ENCODE measurements at places on chromosomes 12 and 14. TPM values are rescaled to one million over a fixed set of nuclear protein-coding genes. Genes with fewer than 3 reads are reported as not detected.

DNA sequence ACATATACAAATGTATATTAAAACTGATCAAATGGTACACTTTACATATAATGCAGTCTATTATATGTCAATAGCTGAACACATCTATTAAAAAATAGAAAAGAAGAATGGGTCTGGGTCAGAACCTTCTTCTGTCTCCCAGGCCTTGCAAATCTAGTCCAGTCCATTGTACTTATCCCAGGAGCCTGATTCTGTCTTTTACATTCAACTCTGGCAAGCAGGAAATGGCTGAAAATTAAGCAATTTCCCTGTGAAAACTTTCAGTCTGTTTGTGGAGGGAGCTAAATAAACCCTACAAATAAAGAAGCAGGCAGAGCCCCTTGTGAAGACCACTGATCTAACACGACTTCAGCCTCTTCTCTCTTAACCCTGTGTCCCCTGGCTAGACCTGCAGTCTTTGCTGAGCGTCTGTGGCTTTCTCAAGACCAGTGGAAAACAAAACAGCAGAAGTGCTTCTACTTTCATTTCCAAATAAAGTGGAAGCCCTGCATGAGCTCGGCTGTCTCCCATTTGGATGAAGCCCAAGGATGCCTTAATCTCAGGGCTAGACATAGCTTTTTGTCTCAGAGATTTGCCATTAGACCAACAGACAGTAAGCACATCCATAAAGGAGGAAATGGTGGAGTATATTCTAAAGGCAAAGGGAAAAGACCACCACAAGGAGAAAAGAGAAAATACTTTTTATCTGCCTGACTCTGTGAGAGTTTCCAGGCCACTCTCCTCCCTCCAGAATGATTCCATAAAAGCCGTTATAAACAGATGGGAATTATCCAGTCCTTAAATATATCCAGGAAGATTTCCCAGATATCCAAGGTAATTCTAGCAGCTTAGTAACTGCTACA, 48.2 kb downstream of the CRACR2A start:
- DNase-seq: no peak

- no peak for DNase-seq
Observed at GRCh38 chr14:98325761-98326160, 946.2 kb downstream of the BCL11B start.

GRCh38 chr12:28145216-28145615, 45.0 kb upstream of the CCDC91 start:
- no peak for DNase-seq

DNA sequence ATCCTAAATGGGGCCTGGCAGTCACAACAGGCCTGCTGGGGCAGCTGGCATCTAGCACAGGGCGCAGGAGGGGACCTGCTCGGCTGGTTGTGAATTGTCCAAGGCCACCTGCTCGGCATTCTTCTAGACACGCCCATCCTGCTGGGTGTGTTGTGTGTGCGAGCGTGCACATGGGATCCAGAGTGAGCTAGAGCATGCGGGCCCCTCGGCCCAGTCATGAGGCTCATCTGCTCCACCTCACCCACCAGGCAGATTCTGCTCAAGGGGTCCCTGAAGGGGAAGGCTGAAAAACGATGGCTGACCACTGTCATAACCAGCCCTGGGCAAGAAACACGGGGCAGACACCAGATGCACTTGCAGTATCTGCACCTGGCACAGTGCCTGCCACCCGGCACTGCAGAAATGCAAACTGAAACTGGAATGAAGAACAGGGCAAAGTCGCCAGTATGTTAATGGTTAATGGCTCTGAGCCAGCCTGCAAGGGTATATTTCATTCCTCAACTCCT, 31.8 kb downstream of the MAX start:
- DNase-seq: no peak

DNA sequence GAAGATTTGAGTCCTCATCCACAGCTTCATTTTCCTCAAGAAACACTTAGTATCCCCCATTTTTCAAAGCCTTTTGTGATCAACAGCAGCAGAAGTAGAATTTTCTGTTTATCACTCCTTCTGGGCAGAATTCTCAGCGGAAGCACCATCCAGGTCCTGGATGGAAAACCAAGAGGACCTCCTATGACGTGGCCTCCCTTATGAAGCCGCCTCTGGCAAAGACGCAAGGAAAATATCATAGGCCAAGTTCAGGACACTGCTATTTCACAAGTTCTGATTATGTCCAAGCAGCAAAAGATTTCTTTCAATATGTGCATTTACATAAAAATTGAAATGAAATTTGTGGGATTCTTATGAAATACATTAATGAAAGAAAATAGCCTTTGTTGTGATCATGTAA, 315.0 kb downstream of the SEC23A start:
- DNase-seq: no peak

GRCh38 chr14:102778338-102779083, 1.3 kb downstream of the TRAF3 start:
- DNase-seq: no peak

GRCh38 chr14:31934767-31935266, 142.3 kb upstream of the ARHGAP5 start:
- no peak for DNase-seq

DNA sequence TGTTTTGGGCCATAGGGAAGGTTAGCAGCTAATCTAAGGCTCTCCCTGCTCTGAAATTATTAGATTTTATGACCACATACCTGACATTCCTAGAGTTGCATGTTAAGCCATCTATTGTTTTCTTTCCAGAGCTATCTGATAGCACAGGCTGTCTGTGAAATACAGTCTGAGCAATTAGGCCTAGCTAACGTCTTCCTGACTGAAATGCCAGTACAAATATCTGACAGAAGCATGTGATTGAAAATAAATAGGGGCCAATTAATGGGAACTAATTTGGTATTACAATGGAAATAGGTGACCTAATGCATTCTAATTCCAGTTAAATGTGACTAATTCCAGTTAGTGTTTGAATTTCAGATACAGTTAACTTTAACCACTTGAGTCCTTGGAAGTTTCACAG, 115.2 kb downstream of the C12orf75 start:
- DNase-seq: no peak

GRCh38 chr12:88985011-88985410, 367.3 kb downstream of the DUSP6 start:
- DNase-seq: no peak

GRCh38 chr14:75383721-75384120, 44.1 kb upstream of the JDP2 start:
- no peak for DNase-seq

GRCh38 chr14:74879427-74880182, 2.1 kb upstream of the DLST start:
- no peak for DNase-seq

DNA sequence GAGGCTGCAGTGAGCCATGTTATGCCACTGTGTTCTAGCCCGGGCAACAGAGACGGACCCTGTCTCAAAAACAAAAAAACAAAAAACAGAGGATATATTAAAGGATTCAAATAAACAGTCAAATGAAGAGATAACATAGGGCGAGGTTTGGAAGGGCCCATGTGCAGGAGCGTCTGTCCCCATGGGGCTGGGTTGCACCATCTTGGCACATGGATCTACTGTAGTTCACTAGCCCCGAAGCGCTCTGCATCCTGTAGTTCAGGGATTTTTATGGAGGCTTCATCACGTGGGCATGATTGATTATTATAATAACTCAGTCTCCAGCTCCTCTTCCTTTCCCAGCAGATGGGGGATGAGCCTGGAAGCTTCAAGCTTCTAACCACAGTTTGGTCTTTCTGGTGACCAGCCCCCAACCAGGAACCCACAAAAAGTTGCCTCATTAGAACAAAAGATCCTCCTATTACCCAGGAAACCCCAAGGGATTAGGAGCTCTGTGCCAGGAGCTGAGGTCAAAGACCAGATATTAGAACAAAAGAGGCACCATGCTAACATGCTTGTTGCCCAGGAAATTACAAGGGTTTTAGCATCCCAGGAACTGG, 59.9 kb downstream of the HCAR2 start:
- DNase-seq: no peak

- no peak for DNase-seq
Observed at GRCh38 chr14:62117751-62118105, 355.5 kb downstream of the SNAPC1 start.

- DNase-seq: no peak
Observed at GRCh38 chr14:50670196-50670865, 2.2 kb upstream of the SAV1 start.

DNA sequence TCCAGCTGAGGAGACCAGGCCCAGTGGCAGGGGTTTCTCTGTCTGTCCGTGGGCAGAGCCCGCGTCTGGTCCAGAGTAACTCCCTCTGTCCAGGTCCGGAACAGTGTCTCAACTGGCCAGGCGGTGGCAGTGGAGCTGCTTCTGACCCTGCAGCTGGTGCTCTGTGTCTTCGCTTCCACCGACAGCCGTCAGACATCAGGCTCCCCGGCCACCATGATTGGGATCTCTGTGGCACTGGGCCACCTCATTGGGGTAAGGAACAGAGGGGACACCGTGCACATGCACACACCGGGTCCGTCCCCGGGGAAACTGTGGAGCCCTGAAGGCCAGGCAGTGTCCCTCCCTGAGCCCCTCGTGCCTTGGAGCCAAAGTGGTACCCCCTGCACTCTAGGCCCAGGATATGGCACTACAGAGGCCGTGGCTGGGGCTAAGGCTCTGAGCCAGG, 1.5 kb downstream of the AQP6 start:
- no peak for DNase-seq

- no peak for DNase-seq
Observed at GRCh38 chr12:25322918-25323531, 72.3 kb upstream of the KRAS start.

DNA sequence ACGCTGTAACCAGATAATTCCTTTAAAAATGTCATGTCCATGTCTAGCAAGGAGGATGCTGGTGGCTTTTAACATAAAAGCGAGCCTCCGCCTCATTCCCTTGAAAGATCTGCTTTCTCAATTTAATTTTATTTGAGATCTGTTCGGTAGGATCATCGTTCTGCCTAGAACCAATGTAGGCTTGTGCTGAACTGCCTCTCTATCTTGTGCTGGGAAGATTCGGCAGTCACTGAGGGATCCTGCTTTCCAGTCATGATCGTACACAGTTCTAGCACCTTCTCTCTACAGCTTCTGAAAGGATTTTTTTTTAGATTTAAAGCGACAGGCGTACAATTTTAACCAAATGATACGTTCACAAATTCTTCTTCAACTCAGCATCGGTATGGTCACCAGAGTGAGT, 54.3 kb downstream of the PEBP1 start:
- DNase-seq: no peak

DNA sequence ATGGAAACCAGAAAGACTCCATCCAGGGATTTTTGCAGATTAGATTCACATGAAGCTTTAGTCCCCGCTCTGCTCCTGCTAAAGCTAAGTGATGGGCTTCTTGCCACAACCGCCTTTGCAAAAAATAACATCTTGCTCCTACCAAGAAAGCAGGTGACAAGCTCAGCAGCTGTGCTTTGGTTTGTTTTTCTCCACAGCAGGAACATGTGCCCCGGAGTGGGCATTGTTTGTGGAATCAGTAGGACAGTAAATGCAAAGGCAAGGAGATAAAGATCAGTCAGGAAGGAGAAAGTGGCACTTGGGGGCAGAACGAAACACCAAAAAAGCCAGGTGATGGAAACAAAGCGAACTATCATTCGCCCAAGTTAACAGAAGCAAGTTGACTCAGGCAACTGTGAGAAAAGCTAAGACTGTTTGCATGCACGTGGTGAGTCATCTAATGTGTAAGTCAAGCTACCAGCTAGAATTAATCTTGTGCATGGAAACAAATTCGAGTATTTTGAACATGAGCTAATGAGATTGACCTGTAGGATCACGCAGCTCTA, 165.5 kb upstream of the PLXNC1 start:
- no peak for DNase-seq

DNA sequence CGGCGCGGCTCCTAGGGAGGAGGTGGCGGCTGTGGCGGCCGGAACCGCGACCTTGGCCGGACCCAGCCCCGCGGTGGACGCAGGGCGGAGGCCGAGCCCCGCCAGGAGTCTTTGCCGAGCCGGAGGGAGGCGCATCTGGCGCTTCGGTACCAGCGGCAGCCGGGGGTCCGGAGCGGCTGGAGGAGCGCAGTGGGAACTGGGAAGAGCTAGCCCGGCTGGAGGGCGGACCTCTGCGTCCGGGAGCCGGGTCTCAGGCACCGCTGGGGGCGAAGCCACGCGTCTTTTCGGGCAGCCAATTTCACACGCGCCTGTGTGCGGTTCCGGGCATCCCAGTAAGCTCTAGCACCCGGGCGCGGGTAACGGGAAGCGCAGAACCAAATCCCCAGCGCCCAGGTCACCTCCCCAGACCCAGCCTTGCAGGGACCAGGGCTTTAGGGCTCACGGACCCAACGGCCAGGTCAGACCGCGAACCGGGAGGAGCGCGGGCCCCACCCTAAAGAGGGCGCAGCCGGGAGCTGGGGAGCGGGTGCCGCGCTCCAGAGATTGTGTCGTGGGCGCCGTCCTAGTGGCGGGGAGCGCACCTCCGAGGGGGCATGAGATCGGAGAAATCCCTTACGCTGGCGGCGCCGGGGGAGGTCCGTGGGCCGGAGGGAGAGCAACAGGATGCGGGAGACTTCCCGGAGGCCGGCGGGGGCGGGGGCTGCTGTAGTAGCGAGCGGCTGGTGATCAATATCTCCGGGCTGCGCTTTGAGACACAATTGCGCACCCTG, 89.4 kb downstream of the GALNT8 start:
- no peak for DNase-seq

DNA sequence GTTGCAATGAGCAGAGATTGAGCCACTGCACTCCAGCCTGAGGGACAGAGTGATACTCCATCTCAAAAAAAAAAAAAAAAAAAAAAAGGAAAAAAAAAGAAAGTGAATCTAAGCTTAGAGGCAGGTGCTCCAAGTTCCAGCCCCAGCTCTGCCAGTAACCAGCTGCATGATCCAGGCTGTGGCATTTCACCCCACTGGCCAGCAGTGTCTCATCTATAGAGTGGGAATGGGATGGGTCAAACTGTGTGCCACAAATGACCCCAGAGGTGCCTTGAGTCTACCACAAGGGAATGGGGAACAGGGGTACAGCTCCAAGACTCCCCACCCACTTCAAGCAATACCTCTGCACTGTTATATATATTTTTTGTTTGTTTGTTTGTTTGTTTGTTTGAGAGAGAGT, 5.0 kb downstream of the PLEKHD1 start:
- no peak for DNase-seq

DNA sequence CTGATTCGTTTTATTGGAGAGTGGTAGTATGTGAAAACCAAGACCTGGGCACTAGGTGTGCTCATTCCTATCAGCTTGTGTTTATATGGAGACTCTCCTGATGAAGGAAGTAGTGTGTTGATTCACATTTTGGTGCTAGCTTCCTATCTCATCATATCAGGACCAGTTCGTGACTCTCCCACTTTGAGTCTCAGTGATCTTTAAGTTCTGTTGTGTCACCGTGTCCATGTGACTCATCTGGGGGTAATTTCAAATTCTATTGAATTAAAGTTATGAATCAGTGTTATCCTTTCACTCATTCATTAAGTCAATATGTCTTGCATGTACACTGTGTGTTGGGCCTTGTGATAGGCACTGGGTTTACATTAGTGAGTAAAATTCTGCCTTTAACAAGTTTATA, 180.2 kb downstream of the CACNA1C start:
- DNase-seq: no peak

- no peak for DNase-seq
Observed at GRCh38 chr12:98998697-98999299, 353.7 kb downstream of the APAF1 start.

SPIC gene
- 0.37 TPM for total RNA-seq

SCN8A gene
- total RNA-seq: 0.86 TPM

LRTM2 gene
- total RNA-seq: not detected

SIX4 gene
- total RNA-seq: not detected

NPAS3 gene
- total RNA-seq: not detected

PGF gene
- total RNA-seq: not detected

SLC2A13 gene
- total RNA-seq: 13.7 TPM

TMCC3 gene
- 28.0 TPM for total RNA-seq

CLEC4A gene
- 1.3 TPM for total RNA-seq

ACSM4 gene
- total RNA-seq: not detected

COCH gene
- total RNA-seq: 10.2 TPM

RFX4 gene
- total RNA-seq: not detected
